ENCODE measurements at places on chromosomes 16 and 17.

- DNase-seq = no peak
Observed at GRCh38 chr16:57534337-57534880, 2.0 kb downstream of the CCDC102A start.

- no peak for DNase-seq
Observed at GRCh38 chr16:85995541-85996423, 96.8 kb downstream of the IRF8 start.

- no peak for DNase-seq
Observed at GRCh38 chr16:10536814-10537389, 43.5 kb downstream of the EMP2 start.

- DNase-seq = no peak
Observed at GRCh38 chr16:78376452-78376851, 277.0 kb downstream of the WWOX start.

Measured in NCI-H2029 treated with DMSO at 0.1 percent for 48 hours (cell line).